ENCODE measurements at places on chromosomes 1 and 21.

- no peak for DNase-seq
These were observed 265.9 kb upstream of the RUNX1 start for GRCh38 chr21:35314857-35315582.

DNA sequence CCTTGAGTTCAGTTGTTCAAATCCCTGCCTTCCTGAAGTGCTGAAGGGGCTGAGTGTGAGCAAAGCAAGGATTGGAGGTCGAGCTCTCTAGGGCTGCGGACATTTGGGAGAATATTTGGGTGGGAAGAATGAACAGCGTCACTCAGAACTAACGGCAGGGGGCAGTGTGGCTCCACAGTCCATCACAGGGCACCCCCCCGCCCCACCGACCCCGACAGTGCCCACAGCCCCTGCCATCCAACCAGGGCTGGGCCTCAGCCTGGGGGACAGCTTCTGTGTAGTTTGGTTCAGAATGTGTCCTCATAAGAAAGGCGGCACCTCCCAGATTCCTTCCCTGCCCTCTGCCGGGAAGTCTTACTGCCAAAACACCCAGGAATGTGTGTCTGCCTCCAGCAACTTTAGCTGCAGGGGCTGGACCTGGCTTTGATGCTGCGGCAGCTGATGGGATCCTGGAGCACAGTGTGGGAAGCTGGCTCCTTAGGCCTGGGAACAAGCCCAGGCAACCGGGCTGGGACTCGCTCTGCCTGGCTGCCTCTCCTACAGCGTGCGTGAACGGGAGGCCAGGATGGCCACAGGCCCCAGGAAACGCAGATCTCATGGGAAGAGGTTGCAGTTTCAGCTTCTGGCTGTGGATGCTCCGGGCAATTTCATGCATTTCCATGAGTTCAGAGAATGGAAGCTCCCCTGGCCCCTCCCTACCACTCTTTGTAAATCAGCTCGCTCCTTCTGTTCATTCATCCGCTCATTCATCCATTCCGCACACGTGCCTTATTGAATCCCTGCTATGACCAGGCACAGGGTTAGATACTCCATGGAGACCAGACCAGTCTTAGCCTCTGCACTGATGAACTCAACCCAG is 104.9 kb upstream of the TMPRSS2 start:
- DNase-seq, result peak; percentile 76

DNA sequence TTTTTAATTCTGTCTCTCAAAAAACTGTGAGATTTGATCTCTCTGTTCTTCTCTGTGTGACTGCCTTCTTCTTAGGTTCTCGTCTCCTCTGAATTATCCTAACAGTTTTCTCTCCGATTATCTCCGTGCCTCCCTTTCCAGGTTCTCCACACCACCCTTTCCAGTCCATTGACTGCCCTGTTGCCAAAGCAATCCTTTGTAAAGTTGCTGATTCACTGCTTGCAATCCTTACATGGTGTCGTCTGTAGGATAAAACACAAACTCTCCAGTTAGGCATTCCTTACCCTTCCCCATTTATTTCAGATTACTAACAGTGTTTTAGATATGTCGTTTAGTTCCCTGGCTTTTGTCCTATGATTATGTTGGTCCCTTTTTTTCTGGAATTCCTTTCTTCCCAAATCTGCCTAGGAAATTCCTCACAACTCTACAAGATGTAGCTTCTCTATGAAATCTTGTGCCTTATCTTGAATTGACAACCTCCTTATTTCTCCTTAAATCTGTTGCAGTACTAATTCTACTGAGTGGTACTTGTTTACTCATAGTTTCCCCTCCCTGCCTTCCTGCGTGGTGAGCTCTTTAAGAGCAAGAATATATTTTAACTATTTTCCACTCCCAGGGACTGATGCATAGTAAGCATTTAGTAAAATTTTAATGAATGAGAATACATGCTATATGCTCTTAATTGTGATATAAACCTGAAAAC is 22.3 kb downstream of the RCOR3 start:
- peak; percentile 12 for DNase-seq

GRCh38 chr1:27832762-27833161 is 2.2 kb downstream of the PPP1R8 start:
- DNase-seq, result no peak

GRCh38 chr21:45972353-45972715 is 9.2 kb upstream of the COL6A1 start:
- DNase-seq, result no peak

GRCh38 chr1:8303141-8303540 is 14.8 kb upstream of the SLC45A1 start:
- DNase-seq, result no peak

DNA sequence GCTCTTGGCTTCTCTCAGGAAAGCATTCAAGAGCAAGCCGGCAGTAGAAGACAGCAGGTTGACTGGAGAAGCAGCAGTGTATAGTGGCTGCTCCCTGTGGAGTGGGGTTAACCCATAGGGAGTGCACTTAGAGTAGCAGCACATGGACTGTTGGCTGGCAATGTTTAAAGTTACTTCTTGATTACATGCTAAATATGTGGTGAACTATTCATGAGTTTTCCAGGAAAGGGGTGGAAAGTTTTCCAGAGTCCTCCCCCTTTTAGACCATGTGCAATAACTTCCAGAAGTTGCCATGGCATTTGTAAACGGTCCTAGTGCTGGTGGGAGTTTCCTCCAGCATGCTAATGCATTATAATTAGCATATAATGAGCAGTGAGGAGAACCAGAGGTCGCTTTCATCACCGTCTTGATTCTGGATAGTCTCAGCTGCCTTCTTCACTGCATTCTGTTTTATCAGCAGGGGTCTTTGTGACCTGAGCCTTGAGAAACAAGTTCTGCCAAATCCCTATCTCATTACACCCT is 131.8 kb downstream of the CCDC185 start:
- no peak for DNase-seq

DNA sequence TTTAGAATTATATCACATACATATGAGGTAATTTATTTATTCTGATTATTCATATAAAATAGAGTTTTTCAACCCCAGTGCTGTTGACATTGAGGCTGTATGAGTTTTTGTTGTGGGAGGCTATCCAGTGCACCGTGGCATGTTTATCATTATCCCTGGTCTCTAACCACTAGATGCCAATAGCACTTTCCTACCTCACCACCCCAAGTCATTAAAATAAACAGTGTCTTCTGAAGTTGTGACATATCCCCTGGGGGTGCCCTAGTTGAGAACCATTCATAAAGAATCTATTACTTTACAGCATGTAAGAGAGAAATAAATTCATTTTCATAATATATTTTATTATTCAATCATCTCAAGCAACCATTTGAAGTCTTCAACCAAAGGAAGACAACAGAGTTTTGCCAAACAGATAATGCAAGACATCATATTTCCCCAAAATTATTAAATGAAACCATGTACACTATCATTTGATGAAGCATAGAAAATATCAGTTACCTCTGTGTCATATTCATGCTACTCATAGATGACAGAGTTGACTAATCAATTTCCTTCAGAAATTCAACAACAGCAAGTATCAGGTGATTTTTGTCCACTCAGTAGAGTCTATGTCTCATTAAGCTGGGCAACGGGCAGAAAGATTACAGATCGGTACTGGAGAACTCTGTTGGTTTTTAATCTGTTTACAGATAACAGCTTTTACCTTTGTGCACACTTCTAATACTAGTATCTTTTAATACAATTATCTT is 39.5 kb upstream of the RGS1 start:
- no peak for DNase-seq

- no peak for DNase-seq
These were observed 394.8 kb downstream of the MATN1 start for GRCh38 chr1:30328401-30329262.

GRCh38 chr1:233673261-233673946 is 59.5 kb downstream of the KCNK1 start:
- DNase-seq, result no peak

- DNase-seq, result no peak
These were observed 143.5 kb downstream of the ELAVL4 start for GRCh38 chr1:50252196-50252595.

DNA sequence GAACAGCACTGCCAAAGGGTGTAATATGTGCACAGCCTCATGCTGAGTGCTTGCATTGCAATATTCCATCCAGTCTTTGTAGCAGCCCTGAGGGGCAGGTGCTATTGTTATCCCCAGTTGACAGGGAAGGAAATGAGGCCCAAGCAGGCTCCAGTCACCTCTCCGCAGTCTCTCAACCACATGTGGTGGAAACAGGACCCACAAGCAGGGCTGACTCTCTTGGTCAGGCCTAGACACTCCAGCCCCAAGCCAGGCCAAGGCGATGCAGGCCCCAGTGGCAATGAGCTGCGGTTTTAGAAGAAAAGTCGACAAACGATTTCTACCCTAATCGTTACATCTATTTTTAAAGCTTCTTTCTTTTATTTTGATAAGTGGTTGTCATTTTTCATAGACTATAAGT is 52.6 kb upstream of the GADD45A start:
- no peak for DNase-seq

- no peak for DNase-seq
These were observed 14.9 kb downstream of the SLC1A7 start for GRCh38 chr1:53127546-53127945.

DNA sequence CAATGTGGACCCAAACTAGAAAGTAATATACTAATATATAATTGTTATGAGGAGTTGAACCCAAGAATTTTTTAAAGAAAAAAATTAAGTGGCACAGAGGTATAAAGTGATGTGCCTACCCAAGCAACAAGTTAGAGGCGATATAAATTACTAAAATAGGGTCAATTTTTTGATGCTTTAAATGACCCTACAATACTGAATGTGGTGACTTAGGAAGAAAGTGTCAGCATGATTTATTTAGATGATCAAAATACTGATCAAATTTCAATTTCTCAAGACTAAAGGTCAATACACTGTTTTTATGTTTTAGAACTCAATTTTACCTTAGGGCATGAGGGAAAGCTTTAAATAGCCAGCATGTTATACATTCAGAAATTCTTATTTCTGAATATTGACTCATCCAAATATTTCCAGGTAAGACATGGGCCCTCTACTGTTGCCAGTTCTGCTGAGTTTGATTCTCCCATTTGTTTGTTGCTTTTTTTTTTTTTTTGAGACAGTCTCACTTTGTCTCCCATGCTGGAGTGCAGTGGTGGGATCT is 20.1 kb downstream of the SCAF4 start:
- no peak for DNase-seq

DNA sequence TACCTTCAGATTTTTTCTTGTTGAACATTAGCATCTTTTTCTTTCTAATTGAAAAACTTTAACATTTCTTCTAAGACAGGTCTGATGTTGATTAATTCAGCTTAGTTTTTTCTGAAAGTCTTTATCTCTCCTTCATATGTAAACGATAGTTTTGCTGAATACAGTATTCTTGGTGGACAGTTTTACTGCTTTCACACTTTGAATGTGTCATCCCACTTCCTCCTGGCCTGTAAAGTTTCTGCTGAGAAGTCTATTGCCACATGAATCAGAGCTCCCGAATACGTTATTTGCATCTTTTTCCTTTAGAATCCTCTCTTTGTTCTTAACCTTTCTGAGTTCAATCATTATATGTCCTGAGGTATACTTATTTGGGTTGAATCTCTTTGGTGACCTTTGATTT is 344.2 kb downstream of the OLFM3 start:
- no peak for DNase-seq

DNA sequence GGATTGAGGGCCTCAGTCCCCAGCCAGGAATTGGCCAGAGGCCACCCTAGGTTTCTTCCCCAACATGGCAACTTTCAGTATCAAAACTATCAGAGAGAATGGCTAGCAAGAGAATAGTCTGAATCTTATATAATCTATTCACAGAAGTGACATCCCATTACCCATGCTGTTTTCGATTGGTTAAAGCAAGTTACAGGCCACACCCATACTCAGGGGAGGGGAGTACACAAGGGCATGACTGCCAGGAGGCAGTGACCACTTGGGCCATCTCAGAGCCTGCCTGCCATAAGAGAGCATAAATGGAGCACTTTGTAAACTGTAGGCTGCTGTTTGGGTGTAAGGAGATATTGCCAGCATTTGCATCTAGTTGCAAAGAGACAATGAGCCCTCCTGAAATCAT is 65.4 kb downstream of the FAM163A start:
- no peak for DNase-seq

DNA sequence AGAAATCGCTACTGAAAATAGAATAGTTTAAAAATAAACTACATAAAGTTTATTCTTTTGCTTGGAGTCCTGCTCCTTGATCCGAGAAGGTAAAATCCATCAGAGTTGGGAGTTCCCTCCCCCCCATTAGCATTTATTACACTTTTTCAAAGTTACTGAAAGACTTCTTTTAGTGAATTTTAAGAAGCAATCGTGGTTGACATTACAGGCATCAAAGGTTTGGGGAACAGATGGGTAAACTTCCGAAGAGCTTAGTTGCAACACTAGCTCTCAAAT is 31.0 kb upstream of the NFIA start:
- no peak for DNase-seq

Data from K562 (cell line).